Esophagus muscularis mucosa (tissue), 4 donors: ENCODE measurements at places on chromosomes 6 and 20.

DNA sequence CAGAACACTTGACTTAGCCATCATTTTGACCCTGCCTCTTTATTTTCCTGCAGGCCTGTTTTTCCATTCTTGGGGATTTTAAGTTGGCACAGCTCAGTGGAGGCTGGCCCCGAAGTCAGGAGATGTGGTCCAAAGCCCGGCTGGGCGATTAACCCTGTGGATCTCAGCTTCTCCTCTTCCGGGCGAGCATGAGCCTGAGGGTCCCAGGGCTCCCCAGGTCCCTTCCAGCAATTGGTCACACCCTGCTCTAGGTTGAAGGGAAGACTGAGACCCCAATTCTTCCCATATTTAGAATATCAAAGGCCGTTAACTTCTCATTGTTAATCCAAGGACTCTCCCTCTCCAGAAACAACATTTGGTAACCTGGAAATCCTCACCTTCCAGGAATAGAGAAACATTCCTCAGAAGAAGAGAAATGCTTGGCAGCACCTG is 2.3 kb downstream of the THBS2 start:
- H3K36me3 ChIP-seq: peaks cover 12% of the 10 kb centered on the region
- H3K4me1 ChIP-seq: peaks cover 37% of the 10 kb centered on the region
- peak overlapping the region; percentile 60 for H3K27ac ChIP-seq
- no peak for DNase-seq
- no peaks in the 10 kb centered on the region for H3K27me3 ChIP-seq

GRCh38 chr6:7468382-7469081 is 72.9 kb upstream of the DSP start:
- DNase-seq: no peak
- no peaks in the 10 kb centered on the region for H3K4me1 ChIP-seq
- H3K4me3 ChIP-seq: peak overlapping the region; percentile 23
- no peaks in the 10 kb centered on the region for H3K27me3 ChIP-seq
- no peak overlapping the region for H3K27ac ChIP-seq

DNA sequence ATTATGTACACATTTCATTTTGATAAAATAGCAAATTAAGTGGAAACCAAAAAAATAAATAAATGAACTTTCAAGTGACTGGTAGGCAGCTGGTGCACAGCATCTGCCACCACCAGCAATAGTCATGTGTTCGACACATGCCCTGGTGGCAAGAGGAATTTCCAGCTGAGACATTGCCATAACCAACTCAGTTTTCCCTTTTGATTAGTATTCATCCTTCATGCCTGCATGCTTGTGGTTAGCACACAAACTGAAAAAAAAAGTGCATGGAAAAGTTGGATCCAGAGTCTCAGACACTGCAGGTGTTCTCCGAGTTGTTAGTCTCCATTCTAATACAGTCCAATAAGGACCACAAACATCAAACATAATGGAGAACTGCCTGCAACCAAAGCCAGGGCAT is 156.0 kb upstream of the SOX4 start:
- H3K27ac ChIP-seq: no peak overlapping the region
- DNase-seq: no peak
- H3K36me3 ChIP-seq: no peaks in the 10 kb centered on the region
- H3K4me1 ChIP-seq: no peaks in the 10 kb centered on the region
- H3K27me3 ChIP-seq: no peaks in the 10 kb centered on the region
- H3K4me3 ChIP-seq: no peak overlapping the region

GRCh38 chr6:9564021-9564420 is 850.9 kb downstream of the TFAP2A start:
- H3K4me3 ChIP-seq: no peak overlapping the region
- H3K27ac ChIP-seq: no peak overlapping the region
- H3K36me3 ChIP-seq: no peaks in the 10 kb centered on the region
- H3K27me3 ChIP-seq: peaks cover 5% of the 10 kb centered on the region

DNA sequence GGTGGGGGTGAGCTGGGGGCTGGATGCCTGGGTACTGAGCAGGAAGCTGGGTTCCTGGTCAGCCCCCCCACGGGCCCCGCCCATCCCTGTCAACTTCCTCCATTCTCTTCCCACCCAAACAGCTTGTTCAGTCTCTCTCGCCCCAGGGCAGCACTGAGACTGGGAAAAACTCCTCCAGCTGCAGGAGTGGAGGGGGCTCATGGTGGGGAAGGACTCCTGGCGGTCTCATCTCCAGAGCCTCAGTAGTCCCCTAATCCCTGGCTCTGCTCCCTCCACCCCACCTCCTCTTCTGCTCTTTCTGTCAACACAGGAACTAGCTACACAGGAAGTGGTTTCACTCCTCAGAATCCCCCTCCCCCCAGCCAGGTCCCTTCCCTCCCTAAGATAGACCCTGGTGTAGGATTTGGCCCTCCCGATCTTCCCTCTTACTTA is at the start of gene GPSM3:
Gene GPSM3 (minus strand): TSS at position 36 of the 432 bp plus-strand sequence. CDS start 130 bp downstream, outside the sequence.
- H3K36me3 ChIP-seq: peaks cover 5% of the 10 kb centered on the region
- peak within 1 kb of the TSS; percentile 37 for H3K4me3 ChIP-seq
- H3K27me3 ChIP-seq: no peaks in the 10 kb centered on the region
- H3K27ac ChIP-seq: peak within 1 kb of the TSS; percentile 98

- no peaks in the 10 kb centered on the region for H3K4me1 ChIP-seq
- no peaks in the 10 kb centered on the region for H3K27me3 ChIP-seq
- no peaks in the 10 kb centered on the region for H3K36me3 ChIP-seq
- H3K27ac ChIP-seq: no peak overlapping the region
- no peak for DNase-seq
- H3K4me3 ChIP-seq: no peak overlapping the region
Observed at GRCh38 chr20:42506397-42506796, 683.3 kb downstream of the PTPRT start.

DNA sequence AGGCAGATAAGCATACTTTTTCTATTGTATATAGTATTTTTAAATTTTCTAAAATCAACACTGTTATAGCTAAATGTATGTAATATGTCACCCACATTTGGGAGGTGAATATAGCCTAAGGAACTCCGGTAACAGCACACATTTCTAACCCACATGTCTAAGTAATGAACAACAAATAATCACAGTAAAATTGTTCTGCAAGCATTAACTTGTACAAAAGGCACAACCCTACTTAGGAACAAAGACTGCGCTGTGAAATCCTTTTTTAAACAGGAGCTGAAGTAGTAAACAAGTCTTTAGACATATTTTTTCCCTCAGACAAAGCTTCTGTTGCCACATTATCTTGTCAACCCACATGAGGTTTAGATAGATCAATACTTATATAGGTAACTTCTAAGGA is 872.4 kb upstream of the SLC35B3 start:
- no peak overlapping the region for H3K27ac ChIP-seq
- H3K4me1 ChIP-seq: no peaks in the 10 kb centered on the region
- H3K27me3 ChIP-seq: no peaks in the 10 kb centered on the region
- no peak for DNase-seq
- no peak overlapping the region for H3K4me3 ChIP-seq

GRCh38 chr20:39036851-39037250 is 74.7 kb downstream of the DHX35 start:
- DNase-seq: no peak
- H3K27me3 ChIP-seq: no peaks in the 10 kb centered on the region
- no peak overlapping the region for H3K4me3 ChIP-seq

DNA sequence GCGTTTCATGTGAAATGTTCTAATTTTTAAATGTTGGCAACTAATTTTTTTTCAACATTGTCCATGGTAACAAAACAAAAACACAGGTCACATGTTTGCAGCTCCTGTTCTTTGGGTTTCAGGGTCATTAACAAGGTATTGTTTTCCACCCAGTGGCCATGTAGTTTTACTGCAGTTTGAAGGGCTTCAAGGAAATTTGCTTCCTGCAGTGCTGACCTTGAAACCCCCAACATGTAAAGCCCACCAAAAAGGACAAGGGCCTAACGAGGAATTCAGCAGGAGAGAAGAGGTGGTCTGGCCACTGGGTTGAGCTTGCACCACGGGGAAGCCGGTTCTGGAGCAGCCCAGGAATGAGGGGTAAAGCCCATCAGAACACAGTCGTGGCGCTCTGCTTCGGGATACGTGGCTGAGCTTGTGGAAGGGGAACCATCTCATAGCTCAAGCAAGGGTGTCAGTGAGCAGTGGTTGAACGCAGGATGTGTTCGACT is 13.9 kb upstream of the KLHL31 start:
- H3K4me1 ChIP-seq: no peaks in the 10 kb centered on the region
- DNase-seq: no peak
- no peaks in the 10 kb centered on the region for H3K36me3 ChIP-seq
- H3K4me3 ChIP-seq: no peak overlapping the region
- no peak overlapping the region for H3K27ac ChIP-seq

- no peak for DNase-seq
- no peak overlapping the region for H3K4me3 ChIP-seq
- no peaks in the 10 kb centered on the region for H3K4me1 ChIP-seq
- H3K27me3 ChIP-seq: no peaks in the 10 kb centered on the region
Observed at GRCh38 chr20:1862663-1863053, 32.5 kb upstream of the SIRPA start.

- H3K27me3 ChIP-seq: no peaks in the 10 kb centered on the region
- H3K4me1 ChIP-seq: no peaks in the 10 kb centered on the region
- no peak overlapping the region for H3K4me3 ChIP-seq
- DNase-seq: no peak
- H3K36me3 ChIP-seq: no peaks in the 10 kb centered on the region
Observed at GRCh38 chr20:61404303-61404702, 152.2 kb downstream of the CDH4 start.

DNA sequence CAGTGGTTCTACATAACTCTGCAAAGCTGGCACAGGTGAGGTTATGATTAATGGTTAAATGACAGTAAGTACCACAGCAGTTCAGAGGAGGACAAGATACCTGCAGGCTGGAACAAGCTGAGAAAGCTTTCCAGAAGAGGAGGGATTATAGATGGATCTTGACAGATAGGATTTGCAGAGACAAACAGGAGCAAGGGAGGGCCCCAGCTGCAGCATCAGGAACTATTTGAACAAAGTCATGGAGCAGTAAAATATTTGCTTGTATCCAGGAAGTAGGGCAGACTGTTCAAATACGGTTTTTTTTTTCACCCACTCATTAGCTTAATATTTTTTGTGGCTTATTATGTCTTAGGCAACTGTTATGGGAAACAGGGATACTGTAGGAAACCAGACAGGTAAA is 144.4 kb upstream of the MAN1A1 start:
- H3K27me3 ChIP-seq: no peaks in the 10 kb centered on the region
- DNase-seq: no peak
- no peak overlapping the region for H3K4me3 ChIP-seq
- no peaks in the 10 kb centered on the region for H3K4me1 ChIP-seq

- H3K27me3 ChIP-seq: peaks cover 6% of the 10 kb centered on the region
- no peak overlapping the region for H3K4me3 ChIP-seq
- peak; percentile 4 for DNase-seq
- H3K36me3 ChIP-seq: no peaks in the 10 kb centered on the region
Observed at GRCh38 chr20:2037296-2037914, 43.5 kb upstream of the PDYN start.

DNA sequence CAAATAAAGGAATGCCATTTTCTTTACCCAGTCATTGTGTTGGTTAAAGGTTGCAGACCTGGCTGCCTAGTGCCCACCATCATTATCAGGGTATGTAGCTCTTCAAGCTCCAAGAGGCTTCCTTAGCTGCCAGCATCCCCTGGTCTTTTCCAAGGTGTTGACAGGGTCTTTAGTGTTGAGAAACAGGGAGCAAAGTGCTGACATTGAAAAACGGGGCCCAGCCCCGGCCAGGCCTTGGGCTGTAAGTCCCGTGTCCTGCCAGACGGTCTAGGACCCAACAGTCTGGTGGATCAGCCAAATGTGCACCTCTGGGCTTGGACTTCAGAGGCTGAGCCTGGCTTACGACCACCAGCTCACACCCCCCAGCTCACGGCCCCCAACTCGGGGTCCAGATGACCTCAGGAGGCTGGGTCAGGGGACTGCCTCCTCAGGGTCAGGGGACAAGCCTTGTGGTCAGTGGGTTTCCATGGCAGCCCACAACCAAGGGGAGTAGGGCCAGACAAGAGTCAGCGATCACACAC is 114.4 kb upstream of the MLN start:
- DNase-seq: no peak
- H3K4me1 ChIP-seq: peaks cover 6% of the 10 kb centered on the region
- H3K27ac ChIP-seq: no peak overlapping the region
- H3K27me3 ChIP-seq: no peaks in the 10 kb centered on the region
- no peak overlapping the region for H3K4me3 ChIP-seq
- H3K36me3 ChIP-seq: no peaks in the 10 kb centered on the region

DNA sequence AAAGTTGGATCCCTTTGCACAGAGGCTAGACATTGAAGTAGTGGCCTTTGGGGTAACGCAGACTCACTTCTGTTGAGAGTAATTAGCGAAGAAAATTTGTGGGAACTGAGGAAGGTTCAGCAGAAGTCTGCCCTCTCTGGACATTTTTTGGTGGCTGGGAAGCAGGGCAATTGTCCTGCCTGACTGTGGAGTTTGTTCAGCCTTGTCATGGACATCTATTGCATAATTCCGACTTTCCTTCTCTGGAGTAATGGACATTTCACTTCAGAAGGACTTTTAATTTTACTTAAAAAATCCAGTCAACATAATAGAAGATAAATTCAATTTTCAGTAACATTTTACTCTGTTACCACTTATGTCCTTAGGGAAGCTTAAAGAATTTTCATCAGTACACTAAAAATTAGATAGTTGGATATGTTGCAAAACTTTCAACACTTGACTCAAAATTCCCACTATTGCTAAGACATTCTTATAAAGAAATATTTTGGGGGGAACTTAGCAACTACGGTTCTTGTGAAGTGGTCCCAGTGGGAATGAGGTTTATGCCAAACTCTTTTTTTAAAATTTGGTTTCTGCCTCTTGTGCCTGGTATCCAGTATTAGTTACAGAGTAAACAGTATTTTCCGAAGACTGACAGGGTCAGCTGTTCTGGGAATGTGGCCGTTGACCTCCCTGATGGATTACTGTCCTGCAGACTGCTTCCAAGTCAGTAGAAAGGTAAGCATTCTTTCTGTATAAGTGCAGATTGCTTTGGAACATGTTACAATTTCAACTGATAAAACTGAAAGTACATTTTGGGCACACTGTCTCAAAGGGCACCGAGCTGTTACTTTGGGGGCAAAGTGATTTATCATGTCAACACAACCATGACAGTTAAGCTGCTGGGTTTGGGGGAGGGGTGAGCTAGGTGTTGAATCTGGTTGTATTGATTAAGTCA is 100.6 kb upstream of the MLIP start:
- no peak overlapping the region for H3K4me3 ChIP-seq
- H3K36me3 ChIP-seq: no peaks in the 10 kb centered on the region
- no peak for DNase-seq
- H3K27me3 ChIP-seq: no peaks in the 10 kb centered on the region

- no peak overlapping the region for H3K27ac ChIP-seq
- DNase-seq: no peak
- no peak overlapping the region for H3K4me3 ChIP-seq
- no peaks in the 10 kb centered on the region for H3K4me1 ChIP-seq
- H3K36me3 ChIP-seq: no peaks in the 10 kb centered on the region
Observed at GRCh38 chr6:134230087-134230700, 87.7 kb downstream of the SGK1 start.

GRCh38 chr6:37738216-37738615 is 40.5 kb upstream of the MDGA1 start:
- no peaks in the 10 kb centered on the region for H3K27me3 ChIP-seq
- H3K4me1 ChIP-seq: no peaks in the 10 kb centered on the region
- DNase-seq: no peak
- no peaks in the 10 kb centered on the region for H3K36me3 ChIP-seq
- no peak overlapping the region for H3K4me3 ChIP-seq

GRCh38 chr6:123759472-123759871 is 44.2 kb upstream of the NKAIN2 start:
- H3K4me1 ChIP-seq: no peaks in the 10 kb centered on the region
- H3K27me3 ChIP-seq: no peaks in the 10 kb centered on the region
- H3K36me3 ChIP-seq: no peaks in the 10 kb centered on the region
